CD4-positive, alpha-beta T cell treated with Interleukin-12 subunit alpha and Interleukin-12 subunit beta, for 1 hour (primary cell): ENCODE measurements at places on chromosomes 5 and 9.

GRCh38 chr5:128764601-128765310, 200.5 kb upstream of the SLC27A6 start:
- no peak for DNase-seq

GRCh38 chr5:176927562-176927961, 28.4 kb upstream of the HK3 start:
- no peak for DNase-seq

GRCh38 chr5:168734620-168735300, 155.6 kb upstream of the PANK3 start:
- no peak for DNase-seq

DNA sequence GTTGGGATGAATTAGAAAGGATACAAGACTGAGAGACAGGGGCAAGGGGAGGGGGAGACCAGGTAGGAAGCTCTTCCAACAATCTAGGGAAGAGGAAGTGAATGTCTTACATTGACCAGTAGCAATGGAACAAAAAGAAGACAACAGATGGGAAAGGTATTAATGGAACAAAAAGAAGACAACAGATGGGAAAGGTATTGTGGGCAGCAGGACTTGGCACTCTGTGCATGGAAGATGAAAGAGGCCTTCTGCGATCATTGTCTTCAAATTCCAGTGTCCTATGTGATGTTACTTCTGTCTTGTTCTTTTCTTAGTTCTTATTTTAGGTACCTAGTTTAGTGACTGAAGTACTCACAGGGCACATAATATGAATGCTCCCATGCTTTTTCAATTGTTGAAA, 161.8 kb downstream of the PALM2AKAP2 start:
- no peak for DNase-seq

GRCh38 chr9:81125446-81126092, 563.8 kb downstream of the TLE1 start:
- no peak for DNase-seq

- no peak for DNase-seq
Observed at GRCh38 chr5:54663866-54664265, 146.3 kb downstream of the SNX18 start.

- no peak for DNase-seq
Observed at GRCh38 chr9:107348836-107349235, 65.8 kb downstream of the RAD23B start.

GRCh38 chr5:68444048-68444447, 228.5 kb downstream of the PIK3R1 start:
- no peak for DNase-seq

- no peak for DNase-seq
Observed at GRCh38 chr5:132203464-132203818, 24.2 kb downstream of the P4HA2 start.

GRCh38 chr5:110441035-110441434, 285.4 kb downstream of the TMEM232 start:
- no peak for DNase-seq

- DNase-seq: no peak
Observed at GRCh38 chr5:113452941-113453340, 18.2 kb upstream of the TSSK1B start.

GRCh38 chr5:12865529-12865928, 961.3 kb upstream of the CTNND2 start:
- DNase-seq: no peak

DNA sequence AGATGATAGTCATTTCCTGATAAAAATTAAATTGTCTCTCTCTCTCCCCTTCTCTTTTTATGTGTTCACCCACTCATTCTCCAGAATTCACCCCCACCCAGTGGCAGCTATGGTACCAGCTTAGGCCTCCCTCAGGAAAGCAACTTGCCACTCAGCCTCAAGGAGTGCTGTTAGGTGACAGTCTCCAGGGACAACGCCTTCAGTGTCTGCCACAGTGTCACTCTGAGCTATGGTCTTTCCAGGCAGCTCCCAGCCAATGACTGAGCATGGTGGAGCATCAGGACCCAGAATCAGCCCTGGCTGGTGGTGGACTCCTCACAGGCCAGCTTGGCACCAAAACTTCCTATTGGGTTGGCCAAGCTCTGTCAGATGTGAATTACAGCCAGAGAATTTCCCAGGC, 140.9 kb upstream of the PIK3R1 start:
- no peak for DNase-seq

GRCh38 chr5:176133289-176133870, 104.8 kb upstream of the SIMC1 start:
- no peak for DNase-seq

DNA sequence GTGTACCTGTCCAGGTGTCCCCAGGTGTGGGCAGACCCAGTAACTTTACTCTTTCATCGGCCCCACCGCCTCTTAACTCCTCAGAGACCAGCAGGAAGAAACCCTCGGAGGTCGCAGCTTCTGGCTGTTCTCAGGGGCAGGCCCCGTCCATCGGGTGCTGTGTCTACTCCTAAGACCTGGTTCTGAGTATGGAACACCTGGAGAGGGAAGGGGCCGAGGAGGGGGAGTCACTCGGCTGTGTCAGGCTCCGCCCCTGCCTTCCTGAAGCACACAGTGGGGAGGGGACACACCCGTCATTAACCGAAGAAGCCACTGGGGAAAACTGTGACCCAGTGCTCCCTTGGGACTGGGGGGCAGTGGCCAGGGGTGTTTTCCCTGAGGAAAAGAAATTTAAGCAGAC, 22.3 kb downstream of the NTNG2 start:
- DNase-seq: no peak

GRCh38 chr9:5357431-5358105, 17.9 kb upstream of the RLN1 start:
- no peak for DNase-seq

GRCh38 chr9:97983589-97984187, 547 bp downstream of the ANP32B start:
- DNase-seq: peak; percentile 71

GRCh38 chr9:26870292-26870691, 22.3 kb downstream of the CAAP1 start:
- DNase-seq: no peak

- no peak for DNase-seq
Observed at GRCh38 chr5:84433461-84433860, 48.8 kb upstream of the EDIL3 start.

DNA sequence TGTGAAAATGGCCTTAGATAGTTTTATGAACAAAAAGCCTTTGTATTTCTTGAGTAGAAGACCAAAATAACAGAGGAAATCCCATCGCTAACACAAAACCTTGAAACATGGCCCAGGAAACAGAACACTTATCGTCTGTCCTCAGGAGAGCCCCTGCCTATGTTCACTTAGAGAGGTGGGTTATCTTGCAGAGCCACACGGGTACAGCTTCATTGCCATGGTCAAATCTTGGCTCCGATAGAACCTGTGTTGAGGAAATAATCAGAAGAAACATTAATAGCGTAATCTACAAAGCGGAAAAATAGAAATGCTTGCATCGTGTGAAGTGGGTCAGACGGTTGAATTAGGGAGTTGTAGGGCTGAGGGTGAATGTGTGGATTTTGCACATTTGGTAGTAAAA, 216.1 kb downstream of the MAST4 start:
- no peak for DNase-seq

DNA sequence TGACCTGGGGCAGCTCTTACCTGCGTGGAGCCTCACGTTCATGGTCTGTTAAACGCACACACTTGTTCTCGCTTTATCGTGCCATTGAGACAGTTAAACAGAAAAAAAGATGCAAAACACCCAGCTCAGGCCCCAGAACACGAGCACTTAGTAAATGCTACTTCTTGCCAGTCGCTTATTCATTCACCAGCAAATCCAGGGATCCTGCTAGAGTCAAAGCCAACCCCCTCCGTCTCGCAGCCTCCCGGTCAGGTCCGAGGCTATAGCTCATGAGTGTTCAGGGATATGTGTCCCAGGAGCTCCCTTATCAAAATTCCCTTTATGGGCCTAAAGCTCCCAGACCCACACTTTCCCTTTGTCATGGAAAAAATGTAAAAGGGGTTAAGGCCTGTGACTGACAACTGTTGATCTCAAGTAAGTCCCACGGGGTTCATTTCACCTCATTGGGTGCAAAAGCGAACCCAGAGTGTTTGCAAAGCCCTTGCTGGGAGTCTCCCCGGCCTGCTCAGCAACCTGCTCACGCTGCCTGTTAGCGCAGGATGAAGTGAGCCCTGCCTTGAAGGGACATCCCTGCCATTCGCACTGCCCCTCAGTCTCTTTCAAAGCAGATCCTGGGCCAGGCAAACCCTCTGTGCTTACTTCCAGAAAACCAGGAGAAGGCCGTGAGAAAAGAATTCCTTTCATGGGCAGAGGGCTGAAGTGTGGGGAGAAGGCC, 40.7 kb downstream of the HRH2 start:
- DNase-seq: no peak

- DNase-seq: no peak
Observed at GRCh38 chr9:81588148-81588871, 101.0 kb downstream of the TLE1 start.

GRCh38 chr5:80060966-80061365, 25.8 kb downstream of the THBS4 start:
- no peak for DNase-seq

GRCh38 chr9:123727332-123727731, 202.6 kb downstream of the DENND1A start:
- no peak for DNase-seq

- peak; percentile 7 for DNase-seq
Observed at GRCh38 chr5:67510204-67510603, 313.6 kb upstream of the CD180 start.

GRCh38 chr9:4706021-4706420, 26.7 kb downstream of the CDC37L1 start:
- DNase-seq: no peak

DNA sequence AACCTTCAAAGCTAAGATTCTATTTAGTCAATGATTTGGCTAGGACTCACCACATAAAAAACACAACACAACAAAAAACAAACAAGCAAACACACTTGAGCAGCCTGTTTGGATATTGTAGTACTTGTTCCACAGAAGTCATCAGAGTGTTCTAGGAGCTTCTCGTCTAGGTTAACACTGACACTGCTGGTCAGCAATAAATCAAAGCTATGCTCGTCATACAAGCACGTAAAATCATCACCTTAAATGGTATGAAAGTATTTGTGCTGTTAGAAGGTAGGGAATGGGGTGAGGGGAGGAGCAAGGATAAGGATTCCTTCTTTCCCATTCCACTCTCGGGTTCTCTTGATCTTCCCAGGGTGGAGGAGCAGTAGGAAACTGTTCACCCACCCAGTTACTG, 88.0 kb downstream of the ARL15 start:
- no peak for DNase-seq

- no peak for DNase-seq
Observed at GRCh38 chr9:136177224-136177623, 27.7 kb downstream of the LHX3 start.

DNA sequence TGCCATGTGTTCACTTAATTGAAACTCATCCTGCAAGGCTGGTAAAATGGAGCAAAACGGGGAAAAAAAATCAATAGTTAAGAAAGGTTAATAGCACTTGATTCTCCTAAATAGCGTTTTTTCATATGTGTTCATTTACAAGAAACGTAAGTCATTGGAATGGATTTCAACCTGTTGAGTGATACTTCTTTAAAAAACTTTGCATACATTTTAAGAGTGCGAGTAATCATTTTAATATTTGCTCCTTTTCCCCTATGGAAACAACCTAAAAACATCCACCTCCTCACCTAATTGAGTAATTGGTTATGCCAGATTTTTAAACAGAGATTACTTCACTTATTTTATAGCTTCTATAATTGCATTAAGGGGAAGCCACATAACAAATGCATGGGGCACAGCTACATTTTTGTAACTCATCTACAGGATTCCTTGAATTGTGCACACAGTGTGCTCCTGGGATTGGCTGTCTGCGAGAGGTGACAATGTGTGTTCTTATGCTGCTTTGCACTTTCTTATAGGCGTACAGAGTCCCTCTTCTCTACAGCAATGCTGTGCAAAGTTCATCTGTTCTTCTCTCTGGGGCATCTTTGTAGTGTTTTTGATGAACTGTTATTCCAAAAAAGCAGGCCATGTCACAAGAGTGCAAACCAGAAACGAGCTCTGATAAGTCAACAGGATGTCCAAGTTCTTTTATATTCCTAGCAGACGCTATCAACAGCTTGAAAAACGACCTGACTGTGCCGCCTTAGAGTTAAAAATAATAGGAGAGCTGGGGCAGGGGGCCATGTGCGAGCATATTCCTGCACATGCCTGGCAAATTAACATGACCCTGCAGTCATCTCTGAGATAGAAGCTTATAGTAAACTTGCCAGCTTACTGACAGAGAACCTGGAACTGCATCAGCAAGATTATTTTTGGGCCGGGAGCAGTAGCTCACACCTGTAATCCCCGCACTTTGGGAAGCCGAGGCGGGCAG, 117.9 kb downstream of the GOLPH3 start:
- no peak for DNase-seq

- DNase-seq: peak; percentile 12
Observed at GRCh38 chr9:133682818-133683585, 46.8 kb downstream of the DBH start.

DNA sequence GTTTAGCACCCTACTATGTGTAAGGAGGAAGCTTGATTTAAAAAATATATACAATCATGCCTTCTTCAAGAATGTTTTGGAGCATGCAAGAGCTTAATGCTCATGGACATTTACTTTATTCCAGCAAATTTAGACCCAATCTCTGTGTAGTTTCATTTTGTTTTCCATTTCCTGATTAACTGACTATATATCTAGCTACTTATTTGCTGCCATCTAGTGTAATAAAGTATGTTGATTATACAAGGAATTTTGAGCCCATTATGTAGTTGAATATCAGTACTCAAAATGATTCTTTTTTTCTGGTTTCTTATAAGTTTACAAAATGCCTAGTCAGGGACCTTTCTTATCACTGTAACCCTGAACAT, 100.0 kb upstream of the CCDC152 start:
- DNase-seq: no peak

DNA sequence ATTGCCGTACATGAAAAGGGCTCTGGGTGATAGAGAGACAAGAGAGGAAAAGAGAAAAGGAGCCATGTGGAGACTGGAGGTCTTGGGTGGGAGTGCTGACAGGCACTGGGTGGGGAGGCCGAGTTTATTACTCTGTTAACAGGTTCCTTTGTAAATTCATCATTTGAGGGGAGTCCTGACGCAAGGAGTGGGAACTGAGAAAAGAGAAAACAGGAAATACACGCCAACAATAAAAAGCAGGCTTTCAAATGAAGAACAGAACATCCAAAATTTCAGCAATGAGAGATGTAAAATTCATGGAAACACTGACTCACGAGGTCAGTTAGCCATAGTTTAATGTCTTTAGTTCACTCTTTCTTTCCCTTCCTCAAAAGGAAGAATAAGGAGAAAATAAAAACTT, 342.8 kb downstream of the TMEM167A start:
- no peak for DNase-seq
